ENCODE measurements at places on chromosomes 3 and 15.

DNA sequence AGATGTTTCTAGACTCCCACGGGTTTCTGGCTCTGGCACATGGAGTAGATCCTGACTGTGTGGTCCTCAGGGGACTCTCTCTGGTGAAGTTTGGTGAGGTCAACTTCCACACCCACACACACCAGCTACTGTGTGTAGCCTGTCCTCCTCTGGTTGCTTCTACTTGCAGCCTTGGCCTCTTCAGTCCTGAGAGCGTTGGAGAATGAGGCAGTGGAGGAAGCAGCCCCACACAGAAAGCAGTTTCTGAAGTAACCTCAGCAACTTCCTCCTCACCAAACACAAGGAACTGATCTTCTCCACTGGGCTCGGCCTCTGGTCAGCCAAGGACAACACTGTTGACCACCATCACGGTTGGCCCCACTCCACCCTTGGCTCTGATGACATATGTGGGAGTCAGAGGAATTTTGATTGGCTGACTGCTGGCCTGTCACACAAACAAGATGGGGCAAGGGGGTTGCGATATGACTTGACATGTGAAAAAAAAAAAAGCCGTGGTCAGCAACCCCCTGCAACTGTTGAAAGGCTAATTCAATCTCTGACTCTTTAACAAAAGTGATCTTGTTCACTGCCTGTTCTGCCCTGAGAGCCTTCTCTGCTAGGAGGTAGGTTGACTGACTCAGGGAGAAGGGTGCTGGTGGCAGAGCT is 19.6 kb downstream of the CD86 start:
- DNase-seq = no peak

GRCh38 chr3:10223676-10224639 is 24.3 kb upstream of the TATDN2 start:
- DNase-seq = peak; percentile 75

GRCh38 chr3:3516996-3517395 is 282.2 kb upstream of the LRRN1 start:
- DNase-seq = no peak

DNA sequence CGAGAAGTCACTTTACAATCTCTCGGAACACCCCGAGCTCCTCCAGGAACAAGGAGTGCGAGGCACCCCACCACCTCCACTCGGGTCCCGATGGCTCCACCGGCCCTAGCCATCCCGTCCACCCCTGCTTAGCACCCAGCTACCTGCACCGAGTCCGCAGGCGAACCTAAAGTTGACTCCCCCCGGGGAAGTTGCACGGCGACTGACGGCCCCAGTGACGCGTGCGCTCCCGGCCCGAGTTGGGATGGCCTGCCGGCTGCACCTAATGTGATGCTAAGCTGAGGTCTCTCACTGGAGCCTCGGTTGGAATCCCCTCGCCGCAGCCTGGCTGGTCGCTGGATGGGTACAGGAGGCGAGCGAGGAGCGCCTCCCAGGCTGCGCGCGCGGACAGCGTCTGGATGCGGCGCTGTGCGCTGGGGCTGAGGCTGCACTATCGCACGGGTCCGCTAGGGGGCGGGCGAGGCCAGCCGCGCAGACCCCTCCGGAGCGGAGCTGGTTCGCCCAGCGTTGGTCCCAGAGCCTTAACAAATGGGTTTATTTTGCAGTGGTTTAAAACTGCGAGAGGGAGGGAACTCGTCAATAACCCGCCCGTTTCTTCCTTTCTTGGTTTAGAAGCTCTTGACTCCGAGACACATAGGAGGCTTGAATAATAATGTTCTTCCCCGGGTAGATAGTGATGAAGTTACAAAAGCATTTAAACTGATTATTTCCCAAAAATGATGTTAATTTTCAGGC is at the start of gene OXTR:
TSS of gene OXTR (minus strand) at position 526 of the 735 bp plus-strand sequence. CDS start 1,426 bp downstream, outside the sequence.
- DNase-seq = peak; percentile 40

GRCh38 chr3:102980355-102980696 is 545.5 kb downstream of the ZPLD1 start:
- DNase-seq = no peak

DNA sequence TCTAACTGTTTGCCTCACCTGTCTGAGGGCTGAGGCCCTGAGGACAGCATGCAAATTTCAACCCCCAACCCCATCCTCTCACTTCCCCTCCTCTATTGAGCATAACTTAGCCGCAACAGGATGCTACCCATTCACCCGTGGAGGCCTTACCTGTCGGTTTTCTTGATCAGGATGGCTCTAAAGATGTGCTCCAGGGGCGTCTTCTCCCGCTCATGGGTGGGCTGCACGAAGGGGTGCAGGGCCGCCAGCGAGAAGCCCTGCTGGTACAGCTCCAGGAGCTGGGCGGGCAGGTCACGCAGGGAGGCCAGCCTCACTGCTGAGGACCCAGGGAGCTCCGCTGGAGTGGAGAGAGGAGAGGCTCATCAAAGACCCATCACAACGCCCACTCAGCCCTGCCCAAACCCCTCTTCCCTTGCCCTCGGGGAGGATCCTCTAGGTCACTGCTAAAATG is 79.8 kb downstream of the RFTN1 start:
- no peak for DNase-seq

GRCh38 chr3:53161450-53161819 is 426 bp downstream of the PRKCD start:
- no peak for DNase-seq

DNA sequence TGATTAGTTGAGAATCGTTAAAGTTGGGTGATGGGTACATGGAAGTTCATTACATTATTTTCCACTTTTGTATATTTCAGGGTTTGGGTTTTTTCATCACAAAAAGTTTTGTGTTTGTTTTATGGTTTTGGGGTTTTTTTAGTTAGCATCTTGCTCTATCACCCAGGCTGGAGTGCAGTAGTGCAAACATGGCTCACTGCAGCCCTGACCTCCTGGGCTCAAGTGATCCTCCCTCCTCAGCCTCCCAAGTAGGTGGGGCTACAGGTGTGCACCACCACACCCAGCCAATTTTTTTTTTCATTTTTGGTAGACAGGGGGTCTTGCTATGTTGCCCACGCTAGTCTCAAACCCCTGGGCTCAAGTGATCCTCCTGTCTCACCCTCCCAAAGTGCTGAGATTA is 100.1 kb upstream of the CHD2 start:
- DNase-seq = no peak

DNA sequence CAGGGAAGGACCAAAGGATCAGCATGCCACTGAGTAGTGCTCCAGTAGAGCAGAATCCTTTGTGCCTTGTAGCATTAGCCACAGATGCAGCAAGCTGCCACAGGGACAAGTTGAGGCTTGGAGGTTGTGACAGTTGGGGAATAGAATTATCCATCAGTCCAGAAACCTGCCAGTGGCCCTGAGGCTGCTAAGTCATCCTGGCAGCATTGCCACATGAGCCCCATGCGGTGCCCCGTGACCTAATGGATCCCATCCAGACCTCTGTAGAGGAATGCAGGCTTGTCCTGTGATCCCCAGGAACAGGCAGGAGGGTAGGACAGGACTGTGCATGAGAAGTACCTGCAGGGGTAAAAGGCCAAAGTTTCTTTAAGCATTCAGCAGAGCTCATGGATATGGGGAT is 51.7 kb downstream of the BOC start:
- DNase-seq = no peak

DNA sequence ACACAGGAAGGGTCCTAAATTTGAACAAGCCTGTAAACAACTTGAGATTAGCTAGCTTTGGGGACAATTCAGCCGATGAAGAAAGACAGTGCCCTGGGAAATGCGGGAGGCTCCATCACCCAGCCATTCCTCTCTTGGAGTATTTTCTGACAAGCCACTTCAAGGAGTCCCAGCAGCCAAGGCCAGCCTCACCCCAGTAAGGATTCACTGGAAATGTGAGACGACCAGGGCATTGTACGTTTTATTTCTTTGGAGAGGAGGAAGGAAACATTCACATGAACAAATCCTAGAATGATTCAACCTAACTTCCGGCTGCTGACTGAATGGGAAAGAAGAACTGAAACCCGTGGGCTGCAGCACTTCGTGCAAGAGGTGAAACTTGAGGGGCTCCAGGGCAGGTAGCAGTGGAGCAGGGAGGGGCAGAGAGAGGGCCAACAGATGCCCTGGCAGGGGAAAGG is 116.4 kb upstream of the ARHGEF3 start:
- no peak for DNase-seq

DNA sequence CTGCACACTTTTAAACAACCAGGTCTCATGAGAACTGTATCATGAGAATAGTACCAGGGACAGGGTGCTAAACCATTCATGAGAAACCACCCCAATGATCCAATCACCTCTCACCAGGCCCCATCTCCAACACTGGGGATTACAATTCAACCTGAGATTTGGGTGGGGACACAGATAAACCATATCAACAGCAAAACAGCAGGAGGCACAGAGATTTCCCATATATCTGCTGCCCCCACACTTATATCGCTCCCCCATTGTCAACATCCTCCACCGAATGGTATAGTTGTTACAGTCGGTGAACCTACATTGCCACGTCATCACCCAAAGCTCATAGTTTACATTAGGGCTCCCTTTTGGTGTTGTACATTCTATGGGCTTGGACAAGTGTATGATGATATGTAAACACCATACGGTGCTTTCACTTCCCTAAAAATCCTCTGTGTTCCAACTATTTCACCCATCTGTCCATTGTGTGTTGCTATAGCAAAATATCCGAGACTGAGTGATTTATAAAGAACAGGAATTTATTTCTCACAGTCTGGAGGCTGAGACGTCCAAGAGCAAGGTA is 224.8 kb downstream of the FAM43A start:
- no peak for DNase-seq

DNA sequence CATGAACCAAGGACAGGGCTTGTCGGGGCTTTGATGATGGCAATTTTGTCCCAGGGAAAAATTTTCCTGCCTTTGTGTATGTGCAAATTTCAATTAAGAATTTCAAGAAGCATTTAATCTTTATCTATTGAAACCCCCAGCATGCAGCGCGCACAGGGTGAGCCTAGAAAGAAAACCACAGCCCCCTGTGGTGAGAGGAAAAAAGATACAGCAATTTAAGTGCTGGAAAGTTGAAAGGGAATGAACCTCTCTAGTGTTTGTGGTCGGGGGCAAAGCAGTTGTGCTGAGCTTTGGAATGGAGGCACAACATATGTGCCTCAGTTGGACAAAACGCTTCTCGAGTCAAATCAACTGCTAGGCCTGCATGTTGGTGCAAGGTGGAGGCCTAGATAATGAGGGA is 111.8 kb upstream of the C15orf61 start:
- no peak for DNase-seq

GRCh38 chr3:128549283-128550112 is 56.5 kb upstream of the GATA2 start:
- peak; percentile 12 for DNase-seq

GRCh38 chr3:3586336-3586735 is 212.9 kb upstream of the LRRN1 start:
- no peak for DNase-seq

DNA sequence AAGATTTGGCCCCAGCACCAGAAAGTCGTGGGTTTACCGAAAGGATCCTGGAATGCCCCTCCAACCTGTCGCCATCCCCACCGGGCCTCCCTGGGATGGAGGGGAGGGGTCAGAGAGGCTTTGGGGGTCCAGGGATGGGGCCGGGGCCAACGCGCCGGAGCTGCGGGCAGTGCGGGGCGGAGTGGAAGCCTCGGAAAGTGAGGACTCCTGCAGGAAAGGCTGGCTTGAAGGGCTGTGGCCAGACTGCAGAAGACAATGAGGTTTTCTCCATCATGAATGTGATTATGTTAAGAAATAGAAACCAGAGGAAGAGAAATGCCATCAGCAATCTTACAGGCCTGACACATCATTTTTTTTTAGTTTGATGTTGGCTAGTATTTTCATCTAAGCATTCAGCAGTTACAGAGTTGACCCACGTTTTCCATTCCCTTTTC is 738 bp downstream of the YEATS2 start:
- no peak for DNase-seq

GRCh38 chr3:162014284-162014683 is 517.7 kb downstream of the OTOL1 start:
- no peak for DNase-seq

DNA sequence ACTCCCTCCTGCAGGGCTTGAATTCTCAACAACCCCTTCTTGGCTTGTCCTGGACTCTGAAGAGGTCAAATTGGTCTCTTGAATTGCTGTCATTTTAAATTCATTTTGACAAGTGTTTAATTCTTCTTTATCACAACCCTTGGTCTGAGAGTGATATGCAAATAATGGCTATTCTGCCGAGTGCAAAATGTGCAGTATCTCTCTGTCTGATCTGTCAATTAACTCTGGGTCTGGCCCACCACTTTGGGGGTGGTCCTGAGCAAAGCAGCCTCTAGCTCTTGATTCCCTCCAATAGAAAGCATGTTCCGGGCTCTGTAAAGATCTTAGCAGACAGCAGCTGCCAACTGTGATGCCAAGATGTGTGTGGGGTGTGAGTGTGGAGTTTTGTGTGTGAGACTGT is 2.2 kb upstream of the IGDCC3 start:
- no peak for DNase-seq

DNA sequence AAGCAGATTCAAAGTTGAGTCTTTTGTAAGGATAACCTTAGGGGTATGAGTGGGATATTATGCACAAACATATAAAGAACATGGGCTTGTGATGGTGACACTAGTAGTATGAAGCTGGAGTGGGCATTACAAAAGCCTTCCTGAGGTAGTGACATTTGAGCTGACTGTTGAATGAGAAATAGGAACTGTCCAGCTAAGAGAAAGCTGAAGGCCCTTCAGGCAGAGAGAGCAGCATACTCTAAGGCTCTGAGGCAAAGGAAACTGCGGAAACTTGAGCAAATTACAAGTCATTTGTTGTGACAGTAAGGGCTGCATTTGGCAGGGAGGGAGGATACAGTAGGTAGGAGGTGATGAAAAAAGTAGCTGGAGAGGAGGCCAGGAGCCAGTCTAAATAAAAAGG is 190.7 kb upstream of the CD96 start:
- DNase-seq = no peak

- no peak for DNase-seq
Observed at GRCh38 chr3:127637971-127638370, 9.0 kb downstream of the PODXL2 start.

All from HepG2 (cell line).